ENCODE measurements at places on chromosomes 5 and 9.

GRCh38 chr9:95192631-95193030, 124.9 kb downstream of the FANCC start:
- no peak for DNase-seq
- no peak overlapping the region for H3K4me3 ChIP-seq
- H3K4me1 ChIP-seq = no peaks in the 10 kb centered on the region
- H3K36me3 ChIP-seq = no peaks in the 10 kb centered on the region
- no peaks in the 10 kb centered on the region for H3K27me3 ChIP-seq

- H3K4me1 ChIP-seq = peaks cover 12% of the 10 kb centered on the region
- no peak overlapping the region for H3K27ac ChIP-seq
- H3K36me3 ChIP-seq = no peaks in the 10 kb centered on the region
- no peak overlapping the region for H3K4me3 ChIP-seq
- no peaks in the 10 kb centered on the region for H3K27me3 ChIP-seq
Measured at GRCh38 chr5:137034764-137035479, 464.2 kb downstream of the SPOCK1 start.

DNA sequence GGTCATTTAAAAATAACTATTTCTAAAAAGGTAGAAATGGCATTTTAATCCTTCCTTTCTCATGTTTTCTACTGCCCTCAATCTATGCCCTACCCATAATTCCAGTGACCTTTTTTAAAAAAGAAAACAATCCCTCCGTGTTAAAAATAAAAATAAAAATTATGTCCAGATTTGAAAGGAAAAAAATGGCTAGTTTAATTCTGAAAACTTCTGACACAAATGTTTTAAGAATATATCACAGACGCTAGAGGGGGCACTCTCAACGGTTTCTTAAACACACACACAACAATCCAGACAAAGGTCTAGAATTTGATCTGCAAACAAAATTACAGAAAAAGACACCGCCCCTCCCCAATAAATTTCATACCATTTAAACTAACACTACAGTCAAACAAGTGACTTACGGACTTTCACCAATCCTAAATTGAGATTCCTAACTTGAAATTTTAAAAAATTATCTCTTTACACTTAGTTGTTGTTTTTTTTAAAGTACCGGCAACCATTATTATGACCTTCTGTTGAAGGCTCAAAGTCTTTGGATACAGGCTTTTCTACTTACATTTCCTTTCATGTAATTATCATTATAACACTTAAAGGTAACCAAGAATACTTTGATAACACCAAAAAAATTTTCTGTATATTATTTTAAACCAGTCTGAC, 38.2 kb downstream of the CLINT1 start:
- H3K27ac ChIP-seq = no peak overlapping the region
- no peaks in the 10 kb centered on the region for H3K27me3 ChIP-seq
- peaks cover 3% of the 10 kb centered on the region for H3K4me1 ChIP-seq
- H3K36me3 ChIP-seq = no peaks in the 10 kb centered on the region
- no peak for DNase-seq
- H3K4me3 ChIP-seq = no peak overlapping the region

DNA sequence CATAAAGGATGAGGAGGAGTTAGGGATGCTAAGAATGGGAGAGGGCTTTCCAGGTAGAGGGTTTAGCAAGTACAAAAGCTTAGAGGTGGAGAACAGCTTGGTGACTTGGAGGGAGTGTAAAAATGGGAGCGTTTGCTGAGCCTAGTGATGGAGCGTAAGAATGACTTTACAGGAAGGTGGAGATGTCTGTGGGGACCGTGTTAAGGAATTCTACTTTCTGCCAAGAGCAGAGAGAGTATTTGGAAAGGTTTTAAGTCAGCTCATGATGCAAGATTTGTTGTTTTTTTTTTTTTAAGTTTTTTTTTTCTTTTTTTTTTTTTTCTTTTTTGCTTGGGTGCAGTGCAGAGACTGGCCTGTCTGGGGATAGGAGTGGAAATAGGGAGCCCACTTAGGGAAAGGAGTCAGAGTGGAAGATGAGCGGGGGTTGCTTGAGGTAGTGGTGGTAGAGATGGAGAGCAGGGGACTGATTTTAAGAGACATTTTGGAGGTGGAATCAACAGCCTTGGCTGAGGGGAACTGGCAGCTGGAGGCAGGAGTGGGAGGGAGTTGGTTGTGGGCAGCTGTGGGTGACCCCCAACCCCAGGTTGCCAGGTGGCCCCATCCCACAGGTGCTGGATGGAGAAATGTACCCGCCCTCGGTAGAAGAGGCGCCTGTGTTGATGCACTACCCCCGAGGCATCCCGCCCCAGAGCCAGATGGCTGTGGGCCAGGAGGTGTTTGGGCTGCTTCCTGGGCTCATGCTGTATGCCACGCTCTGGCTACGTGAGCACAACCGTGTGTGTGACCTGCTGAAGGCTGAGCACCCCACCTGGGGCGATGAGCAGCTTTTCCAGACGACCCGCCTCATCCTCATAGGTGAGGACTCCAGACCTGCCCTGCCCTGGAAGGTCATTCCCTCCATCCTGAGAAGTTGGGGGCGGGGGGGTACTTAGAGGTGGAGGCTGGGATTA, 12.4 kb downstream of the PTGS1 start:
- H3K36me3 ChIP-seq = no peaks in the 10 kb centered on the region
- no peak for DNase-seq
- H3K4me1 ChIP-seq = no peaks in the 10 kb centered on the region
- H3K27me3 ChIP-seq = no peaks in the 10 kb centered on the region

DNA sequence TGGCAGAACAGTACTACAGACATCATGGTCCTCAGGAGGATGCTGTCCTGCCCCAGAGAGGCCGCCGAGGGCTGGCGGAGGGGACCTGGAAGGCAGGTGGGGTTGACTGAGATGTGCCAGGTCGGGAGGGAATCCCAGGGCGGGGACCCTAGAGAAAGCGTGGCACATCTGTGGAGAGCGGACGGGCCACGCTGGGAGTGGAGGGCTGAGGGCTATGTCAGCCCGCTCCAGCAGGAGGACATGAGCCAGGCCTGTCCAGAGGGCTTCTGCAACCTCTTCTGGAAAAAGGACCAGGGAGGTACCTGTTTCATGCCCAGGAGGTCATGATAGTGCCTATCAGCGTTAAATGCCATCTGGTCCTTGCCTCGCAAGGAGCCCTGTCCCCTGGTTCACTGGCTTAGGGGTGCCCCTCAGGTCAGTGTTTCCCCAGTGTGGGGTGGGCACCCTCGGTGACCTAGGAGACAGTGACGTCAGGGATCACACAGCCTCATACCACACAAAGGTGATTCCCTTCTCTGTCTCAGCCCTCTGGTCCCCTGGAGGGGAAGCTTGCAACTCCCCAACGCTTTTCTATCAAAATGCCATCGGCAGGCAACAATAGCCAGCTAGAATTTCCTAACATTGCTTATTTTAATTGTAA, 103.6 kb upstream of the IER5L start:
- no peak for DNase-seq
- no peaks in the 10 kb centered on the region for H3K27me3 ChIP-seq
- no peak overlapping the region for H3K4me3 ChIP-seq
- H3K36me3 ChIP-seq = no peaks in the 10 kb centered on the region
- no peak overlapping the region for H3K27ac ChIP-seq

- DNase-seq = peak; percentile 91
- peaks cover under 1% of the 10 kb centered on the region for H3K4me1 ChIP-seq
- peak within 1 kb of the TSS; percentile 60 for H3K4me3 ChIP-seq
- no peaks in the 10 kb centered on the region for H3K36me3 ChIP-seq
- H3K27me3 ChIP-seq = peaks cover 4% of the 10 kb centered on the region
Measured at GRCh38 chr5:147234825-147235635, at the start of gene STK32A. Gene STK32A (plus strand): TSS chr5:147235026. CDS start chr5:147239635, 4,609 bp downstream.

DNA sequence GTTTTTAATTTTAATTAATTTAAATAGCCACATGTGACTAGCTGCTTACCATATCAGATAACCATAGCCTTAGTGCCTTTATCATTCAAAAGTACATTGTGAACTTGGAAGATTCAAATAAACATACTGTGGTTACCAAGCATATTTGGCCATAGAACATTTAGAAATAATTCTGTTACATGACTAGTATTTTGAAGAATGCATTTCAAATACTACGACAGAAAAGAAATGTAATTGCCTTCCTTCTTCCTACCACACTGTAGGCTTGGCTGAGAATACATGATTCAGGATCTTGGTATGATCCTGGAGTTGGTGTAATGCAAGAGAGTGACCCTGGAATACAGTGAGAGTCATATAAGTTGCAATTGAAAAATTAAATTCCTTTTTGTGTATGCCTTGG, 109.7 kb upstream of the PCA3 start:
- no peaks in the 10 kb centered on the region for H3K36me3 ChIP-seq
- no peak overlapping the region for H3K27ac ChIP-seq
- no peak for DNase-seq
- no peak overlapping the region for H3K4me3 ChIP-seq
- H3K27me3 ChIP-seq = no peaks in the 10 kb centered on the region
- H3K4me1 ChIP-seq = peaks cover 8% of the 10 kb centered on the region
